ENCODE measurements at places on chromosomes 5 and 9. TPM values are rescaled to one million over a fixed set of nuclear protein-coding genes. Genes with fewer than 3 reads are reported as not detected.
A peak's percentile ranks its signal among the peaks of the same experiment; 100 is the strongest.

The C1QTNF3 gene
- 3.3 TPM for total RNA-seq

- peak overlapping the region; percentile 93 for H3K4me3 ChIP-seq
- H3K27me3 ChIP-seq, result no peaks in the 10 kb centered on the region
- H3K36me3 ChIP-seq, result peaks cover 2% of the 10 kb centered on the region
- peaks cover 45% of the 10 kb centered on the region for H3K4me1 ChIP-seq
Observed at GRCh38 chr5:72848474-72849428, 32.3 kb downstream of the TNPO1 start.

GRCh38 chr5:124274949-124275348 lies 471.5 kb downstream of the ZNF608 start:
- no peaks in the 10 kb centered on the region for H3K27me3 ChIP-seq
- no peak for DNase-seq
- H3K4me1 ChIP-seq, result no peaks in the 10 kb centered on the region
- H3K27ac ChIP-seq, result no peak overlapping the region
- no peak overlapping the region for H3K4me3 ChIP-seq

DNA sequence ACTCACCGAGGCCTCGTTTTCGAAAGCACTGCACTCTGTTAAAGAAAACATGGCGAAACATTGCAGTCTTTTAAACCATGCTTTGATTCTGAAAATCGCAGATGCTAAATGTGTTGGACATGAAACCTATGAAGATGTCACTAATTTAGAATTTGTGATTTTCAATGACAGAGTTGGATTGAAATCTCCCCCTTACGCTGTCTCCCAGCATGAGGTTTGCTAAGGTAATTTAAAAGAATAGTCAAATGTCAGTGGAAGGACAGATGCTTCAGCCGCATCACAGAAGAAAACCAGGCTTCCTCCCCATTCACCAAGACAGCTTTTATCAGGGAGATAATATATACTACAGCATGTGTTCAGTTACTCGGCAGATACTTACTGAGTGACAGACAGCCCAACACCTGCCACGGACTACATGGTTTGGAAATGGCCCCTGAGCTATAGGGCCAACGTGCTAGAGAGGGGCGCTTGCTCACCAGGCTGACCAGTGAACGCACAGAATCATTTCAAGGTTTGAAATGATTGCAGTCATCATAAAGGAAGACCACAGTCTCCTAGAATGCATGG lies 136.9 kb downstream of the ADAMTS16 start:
- no peaks in the 10 kb centered on the region for H3K27me3 ChIP-seq
- no peak overlapping the region for H3K27ac ChIP-seq
- H3K4me3 ChIP-seq, result no peak overlapping the region
- no peaks in the 10 kb centered on the region for H3K4me1 ChIP-seq
- no peak for DNase-seq
- H3K36me3 ChIP-seq, result no peaks in the 10 kb centered on the region

- peaks cover 14% of the 10 kb centered on the region for H3K4me1 ChIP-seq
- no peaks in the 10 kb centered on the region for H3K36me3 ChIP-seq
- H3K4me3 ChIP-seq, result no peak overlapping the region
- H3K27me3 ChIP-seq, result no peaks in the 10 kb centered on the region
- H3K27ac ChIP-seq, result no peak overlapping the region
- DNase-seq, result no peak
Observed at GRCh38 chr5:68318955-68319705, 103.6 kb downstream of the PIK3R1 start.

DNA sequence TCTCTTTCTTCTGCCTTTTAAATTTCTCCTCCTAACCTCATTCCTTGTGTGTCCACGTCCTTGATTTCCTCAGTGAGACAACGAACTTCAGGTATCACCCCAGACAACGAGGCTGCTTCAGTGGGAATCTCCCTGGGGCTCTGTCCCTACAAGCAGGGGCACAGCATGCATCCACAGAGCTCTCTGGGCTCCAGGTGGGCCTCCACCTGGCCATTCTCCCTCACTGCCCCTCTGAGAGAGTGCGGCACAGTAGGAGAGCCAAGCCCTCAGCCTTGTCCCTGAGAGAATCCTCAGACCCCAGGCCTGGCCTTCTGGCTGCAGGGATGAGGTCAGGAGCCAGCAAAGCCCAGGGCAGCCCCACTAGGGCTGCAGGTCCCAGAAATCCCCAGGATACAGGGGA lies 105.3 kb downstream of the LHFPL2 start:
- H3K27ac ChIP-seq, result no peak overlapping the region
- H3K4me3 ChIP-seq, result no peak overlapping the region
- peaks cover 22% of the 10 kb centered on the region for H3K4me1 ChIP-seq
- DNase-seq, result no peak
- peaks cover 7% of the 10 kb centered on the region for H3K36me3 ChIP-seq

- H3K27ac ChIP-seq, result no peak overlapping the region
- H3K36me3 ChIP-seq, result no peaks in the 10 kb centered on the region
- no peak overlapping the region for H3K4me3 ChIP-seq
- no peaks in the 10 kb centered on the region for H3K27me3 ChIP-seq
- no peak for DNase-seq
Observed at GRCh38 chr9:82865524-82865923, 197.4 kb downstream of the RASEF start.

GRCh38 chr5:104763216-104763615 lies 1200.6 kb upstream of the NUDT12 start:
- H3K4me1 ChIP-seq, result no peaks in the 10 kb centered on the region
- H3K36me3 ChIP-seq, result no peaks in the 10 kb centered on the region
- no peaks in the 10 kb centered on the region for H3K27me3 ChIP-seq

The DIPK1B gene
- total RNA-seq, result 0.18 TPM

DNA sequence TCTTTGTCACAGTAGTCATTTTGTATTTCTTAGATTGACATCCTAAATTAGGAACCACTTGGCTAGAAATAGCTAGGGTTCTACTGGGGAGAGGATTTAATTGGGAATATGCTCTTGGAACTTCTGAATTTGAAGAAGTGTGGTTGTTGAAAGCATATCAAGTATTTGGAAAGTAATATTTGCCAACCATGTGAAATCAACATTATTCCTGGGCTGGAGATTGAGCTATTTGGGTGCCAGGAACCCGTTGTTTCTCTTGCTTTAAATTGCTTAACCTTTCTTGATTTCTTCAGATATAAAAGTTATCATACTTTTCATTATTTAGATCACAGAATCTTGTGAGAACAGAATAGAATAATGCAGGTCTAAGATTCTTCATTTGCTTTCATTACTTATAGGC lies 178.4 kb upstream of the ELL2 start:
- H3K27ac ChIP-seq, result no peak overlapping the region
- H3K27me3 ChIP-seq, result no peaks in the 10 kb centered on the region
- H3K4me1 ChIP-seq, result peaks cover 23% of the 10 kb centered on the region
- no peaks in the 10 kb centered on the region for H3K36me3 ChIP-seq
- H3K4me3 ChIP-seq, result no peak overlapping the region

The SKP1 gene
- 340 TPM for total RNA-seq

DNA sequence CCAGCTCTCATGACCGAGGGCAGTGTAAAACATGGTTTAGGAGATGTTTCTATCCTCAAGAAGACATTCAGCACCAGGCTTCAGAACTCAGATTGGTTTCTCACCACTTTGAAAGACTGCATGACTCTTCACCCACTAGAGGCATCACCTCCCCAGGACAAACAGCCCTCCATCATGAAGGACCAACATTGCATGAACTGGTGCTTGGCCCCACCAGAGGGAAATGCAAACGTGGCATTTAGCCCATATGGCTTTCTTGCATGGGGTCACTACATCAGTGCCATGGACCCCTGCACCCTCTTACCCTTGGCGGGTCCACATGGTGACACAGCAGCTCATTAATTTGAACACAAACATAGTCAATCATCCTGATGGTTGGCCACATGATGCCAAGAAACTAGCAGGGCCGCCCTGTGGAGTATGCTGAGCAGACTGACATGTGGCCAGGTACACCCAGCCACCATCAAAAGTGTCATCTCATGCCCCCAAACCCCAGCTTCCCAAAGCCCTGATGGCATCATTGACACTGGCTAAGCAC lies 129.5 kb upstream of the FSTL4 start:
- no peak for DNase-seq
- no peak overlapping the region for H3K27ac ChIP-seq
- H3K4me1 ChIP-seq, result 0 out of 2 replicates have a peak, but pooled peaks cover 6% of the 10 kb centered on the region
- no peaks in the 10 kb centered on the region for H3K36me3 ChIP-seq

The CATSPER3 gene
- total RNA-seq, result 0.33 TPM

The YTHDC2 gene
- 17.8 TPM for total RNA-seq

The ARSI gene
- total RNA-seq, result 17.6 TPM

DNA sequence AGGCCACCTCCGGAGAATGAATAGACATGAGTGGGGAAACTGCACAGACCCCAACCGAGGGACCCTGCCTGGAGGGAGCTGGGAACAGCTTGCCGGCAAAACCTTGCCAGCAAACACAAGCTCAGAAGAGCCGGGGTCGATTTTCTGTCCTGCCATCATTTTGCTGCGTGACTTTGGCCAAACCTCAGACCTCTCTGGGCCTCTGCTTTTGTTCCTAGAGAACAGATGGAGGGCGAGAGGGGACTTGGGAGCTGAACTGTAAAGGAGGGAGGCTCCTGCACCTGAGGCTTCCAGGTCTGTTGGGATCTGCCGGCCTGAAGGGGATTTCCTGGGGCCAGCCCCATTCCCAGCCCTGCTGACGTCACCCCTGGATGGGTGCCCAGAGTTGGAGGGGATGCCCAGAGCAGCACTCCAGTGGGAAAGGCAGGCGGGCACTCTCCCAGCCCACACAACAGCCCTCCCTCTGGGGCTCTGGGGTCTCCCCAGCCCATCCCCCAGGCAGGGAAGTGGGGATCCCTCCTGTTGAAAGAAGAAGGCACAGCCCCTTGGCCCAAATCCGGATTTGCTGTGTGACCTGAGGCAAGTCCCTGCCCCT lies 40.4 kb upstream of the SYNPO start:
- DNase-seq, result no peak
- no peaks in the 10 kb centered on the region for H3K36me3 ChIP-seq
- no peak overlapping the region for H3K27ac ChIP-seq
- H3K4me1 ChIP-seq, result peaks cover 11% of the 10 kb centered on the region
- H3K4me3 ChIP-seq, result no peak overlapping the region

The MED10 gene
- 13.2 TPM for total RNA-seq

DNA sequence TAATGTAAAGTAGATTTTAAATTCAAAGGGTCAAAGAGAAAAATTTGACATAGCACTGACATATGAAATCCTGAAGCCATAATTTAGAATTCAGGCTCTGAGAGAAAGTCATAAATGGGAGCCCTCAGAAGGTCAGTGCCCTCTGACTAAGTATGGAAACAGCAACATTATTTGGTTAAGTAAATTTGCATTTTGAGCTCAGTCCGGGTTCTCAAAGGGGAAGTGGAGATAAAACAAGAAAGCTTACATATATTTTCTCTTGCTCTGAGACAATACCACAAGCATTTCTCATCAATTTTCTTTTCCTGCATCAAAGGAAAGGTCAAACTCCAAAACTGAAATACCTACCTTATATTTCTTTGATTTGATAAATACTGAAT lies 348.0 kb downstream of the SEMA5A start:
- H3K27ac ChIP-seq, result no peak overlapping the region
- no peak for DNase-seq
- H3K36me3 ChIP-seq, result no peaks in the 10 kb centered on the region
- no peak overlapping the region for H3K4me3 ChIP-seq
- H3K4me1 ChIP-seq, result no peaks in the 10 kb centered on the region
- H3K27me3 ChIP-seq, result no peaks in the 10 kb centered on the region

DNA sequence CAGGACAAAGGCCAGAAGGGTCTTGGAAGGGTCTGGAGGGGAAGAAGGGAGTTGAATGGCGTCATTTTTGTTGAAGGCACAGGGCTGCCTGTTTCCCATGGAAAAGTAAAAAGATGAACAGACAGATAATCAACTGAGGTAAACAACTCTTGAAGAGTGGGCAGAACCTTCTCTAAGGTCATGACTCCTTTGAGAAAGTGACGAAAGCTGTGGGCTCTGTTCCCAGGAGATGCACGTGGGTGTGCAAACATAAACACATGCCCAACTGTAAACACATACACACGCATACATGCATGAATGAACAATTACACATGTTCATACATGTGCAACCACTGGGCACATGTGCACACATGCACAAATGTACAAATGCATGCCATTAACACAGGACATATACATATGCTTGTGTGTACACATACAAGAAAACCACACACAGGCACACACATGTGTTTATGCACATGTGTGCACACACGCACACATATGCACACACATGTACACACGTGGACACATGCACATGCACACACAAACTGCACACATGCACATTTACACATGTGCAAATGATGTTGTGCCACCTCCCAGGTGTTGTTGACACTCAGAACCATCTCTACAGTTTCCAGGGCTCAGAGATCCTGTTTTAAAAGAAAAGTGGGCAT lies 143.3 kb downstream of the GADD45G start:
- no peak overlapping the region for H3K4me3 ChIP-seq
- H3K36me3 ChIP-seq, result no peaks in the 10 kb centered on the region
- no peaks in the 10 kb centered on the region for H3K4me1 ChIP-seq
- no peak for DNase-seq
- H3K27me3 ChIP-seq, result peaks cover 4% of the 10 kb centered on the region

- no peak overlapping the region for H3K4me3 ChIP-seq
- DNase-seq, result peak; percentile 13
Observed at GRCh38 chr5:155616779-155617392, 603.3 kb downstream of the KIF4B start.

The UNC5A gene
- not detected for total RNA-seq

GRCh38 chr9:92029553-92029952 lies 79.5 kb upstream of the ROR2 start:
- H3K36me3 ChIP-seq, result peaks cover 2% of the 10 kb centered on the region
- H3K4me3 ChIP-seq, result no peak overlapping the region
- no peak for DNase-seq
- H3K27ac ChIP-seq, result no peak overlapping the region
- no peaks in the 10 kb centered on the region for H3K4me1 ChIP-seq

- H3K36me3 ChIP-seq, result no peaks in the 10 kb centered on the region
- no peaks in the 10 kb centered on the region for H3K27me3 ChIP-seq
- H3K4me1 ChIP-seq, result peaks cover 62% of the 10 kb centered on the region
- peak overlapping the region; percentile 91 for H3K4me3 ChIP-seq
- peak overlapping the region; percentile 99 for H3K27ac ChIP-seq
Observed at GRCh38 chr5:115842952-115843351, 1.2 kb downstream of the AP3S1 start.

- peaks cover 74% of the 10 kb centered on the region for H3K4me1 ChIP-seq
- H3K27ac ChIP-seq, result no peak overlapping the region
- H3K27me3 ChIP-seq, result no peaks in the 10 kb centered on the region
- no peak overlapping the region for H3K4me3 ChIP-seq
- no peak for DNase-seq
Observed at GRCh38 chr5:139645430-139645871, 2.7 kb upstream of the CXXC5 start.

DNA sequence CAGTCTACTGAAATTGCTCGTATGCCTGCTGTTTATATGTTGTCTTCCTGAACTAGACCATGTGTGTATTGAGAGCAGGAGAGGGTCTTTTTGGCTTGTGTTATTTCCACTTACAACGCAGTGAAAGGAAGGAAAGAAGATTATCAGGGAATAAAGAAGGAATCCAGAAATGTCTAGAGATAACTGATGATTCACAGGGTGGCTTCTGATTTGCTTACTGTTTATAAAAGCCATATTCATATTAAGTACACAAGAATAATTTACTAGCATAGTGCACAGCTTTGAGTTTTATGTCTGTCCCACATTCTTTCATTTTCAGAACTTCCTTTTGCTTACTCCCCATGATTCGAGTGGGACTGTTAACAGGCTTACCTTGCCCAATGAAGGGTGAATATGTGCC lies 72.1 kb downstream of the PRLR start:
- H3K27me3 ChIP-seq, result no peaks in the 10 kb centered on the region
- H3K36me3 ChIP-seq, result no peaks in the 10 kb centered on the region
- peak overlapping the region; percentile 74 for H3K27ac ChIP-seq
- H3K4me3 ChIP-seq, result no peak overlapping the region
- peaks cover 31% of the 10 kb centered on the region for H3K4me1 ChIP-seq
- no peak for DNase-seq
